ENCODE measurements at places on chromosomes 1 and 21.

DNA sequence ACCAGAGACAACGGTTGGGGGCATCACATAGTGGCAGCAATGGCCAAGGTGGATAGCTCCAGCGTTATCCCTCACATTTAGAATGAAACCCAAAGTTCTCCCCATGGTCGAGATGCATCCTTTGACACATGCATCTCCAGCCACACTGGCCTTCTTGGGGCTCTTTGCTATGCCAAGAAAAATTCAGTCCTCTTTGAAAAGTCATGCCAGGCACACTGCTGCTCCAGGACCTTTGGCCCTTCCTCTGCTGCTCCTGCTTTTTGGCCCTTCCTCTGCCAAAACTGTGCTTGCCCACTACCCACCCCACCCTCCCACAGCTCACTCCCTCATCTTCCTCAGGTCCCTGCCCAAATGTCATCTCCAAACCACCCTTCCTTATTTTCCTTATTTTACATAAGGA lies 106.4 kb downstream of the C1orf94 start:
- DNase-seq, result no peak

DNA sequence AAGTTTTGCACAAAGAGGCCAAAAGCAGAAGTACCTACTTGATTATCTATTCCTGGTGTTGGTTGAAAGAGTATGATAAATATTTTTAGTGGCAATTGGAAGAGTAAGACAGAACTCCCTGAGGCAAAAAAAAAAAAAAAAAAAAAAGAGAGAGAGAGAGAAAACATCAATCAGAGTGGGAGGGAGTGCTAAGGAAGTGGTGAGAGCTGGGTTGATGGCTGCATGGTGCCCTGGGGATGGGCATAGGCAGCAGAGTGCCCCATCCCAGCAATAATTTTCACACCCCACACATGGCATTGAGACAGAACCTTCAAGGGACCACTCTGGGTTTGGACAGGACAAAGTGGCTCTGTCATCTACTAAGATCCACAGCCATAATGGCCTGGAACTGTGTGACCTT lies 59.4 kb upstream of the FAM20B start:
- no peak for DNase-seq

- DNase-seq, result no peak
Observed at GRCh38 chr1:3021233-3021671, at the start of gene ACTRT2. Gene ACTRT2, plus strand, starts transcription at chr1:3021467. Its CDS starts 220 bp downstream, at chr1:3021687.

DNA sequence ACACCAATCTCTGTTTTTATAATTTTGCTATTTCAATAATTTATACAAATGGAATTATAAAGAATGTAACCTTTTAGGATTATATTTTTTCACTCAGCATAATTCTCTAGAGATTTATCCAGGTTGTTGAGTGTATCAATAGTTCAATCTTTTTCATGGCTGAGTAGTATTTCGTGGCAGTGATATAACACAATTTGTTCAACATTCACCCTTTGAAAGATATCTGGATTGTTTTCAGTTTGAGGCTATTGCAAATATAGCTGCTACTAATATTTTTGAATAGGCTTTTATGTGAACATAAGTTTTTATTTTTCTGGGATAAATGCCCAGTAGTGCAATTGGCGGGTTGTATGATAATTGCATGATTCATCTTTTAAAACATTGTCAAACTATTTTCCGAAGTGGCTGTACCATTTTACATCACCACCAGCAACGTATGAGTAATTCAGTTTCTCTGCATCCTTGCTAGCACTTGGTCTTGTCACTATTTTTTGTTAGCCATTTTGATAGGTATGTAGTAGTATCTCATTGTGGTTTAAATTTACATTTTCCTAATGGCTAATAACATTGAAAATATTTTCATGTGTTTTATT lies 55.6 kb upstream of the ABCD3 start:
- DNase-seq, result peak; percentile 4

DNA sequence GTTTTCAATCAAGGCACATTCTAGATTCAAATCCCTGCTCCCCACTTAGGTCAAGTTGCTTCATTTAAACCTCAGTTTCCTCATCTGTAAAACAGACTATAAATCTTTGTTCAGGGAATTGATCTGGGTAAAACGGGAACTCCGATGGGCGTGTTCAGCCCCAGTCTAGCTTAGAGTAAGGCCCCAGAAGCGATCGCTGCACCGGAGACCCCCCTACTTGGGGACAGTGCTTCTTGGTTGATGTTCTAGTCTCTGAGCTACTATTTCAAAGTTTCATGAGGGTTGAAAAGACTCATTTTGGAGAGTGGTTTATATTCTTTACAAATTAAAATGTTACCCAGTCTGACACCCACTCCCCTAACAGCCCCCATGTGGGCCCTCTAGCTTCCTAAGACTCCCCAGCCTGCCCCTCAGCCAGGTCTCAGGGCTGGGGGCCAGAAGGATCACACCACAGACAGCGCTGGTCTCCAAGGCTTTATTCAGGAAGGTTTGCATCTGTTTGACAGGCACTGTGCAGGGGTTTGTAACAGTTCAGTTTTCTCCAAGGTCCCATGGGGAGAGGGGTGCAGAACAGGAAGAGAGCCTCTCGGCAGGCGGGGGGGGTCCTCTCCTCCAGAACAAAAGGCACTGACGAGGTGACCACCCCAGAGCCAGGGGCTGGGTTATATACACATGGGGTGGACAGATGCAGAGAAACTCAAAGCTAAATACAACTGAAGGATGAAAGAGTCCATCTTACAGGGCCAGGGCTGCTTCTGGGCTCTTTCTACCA lies 82.9 kb downstream of the STUM start:
- no peak for DNase-seq

DNA sequence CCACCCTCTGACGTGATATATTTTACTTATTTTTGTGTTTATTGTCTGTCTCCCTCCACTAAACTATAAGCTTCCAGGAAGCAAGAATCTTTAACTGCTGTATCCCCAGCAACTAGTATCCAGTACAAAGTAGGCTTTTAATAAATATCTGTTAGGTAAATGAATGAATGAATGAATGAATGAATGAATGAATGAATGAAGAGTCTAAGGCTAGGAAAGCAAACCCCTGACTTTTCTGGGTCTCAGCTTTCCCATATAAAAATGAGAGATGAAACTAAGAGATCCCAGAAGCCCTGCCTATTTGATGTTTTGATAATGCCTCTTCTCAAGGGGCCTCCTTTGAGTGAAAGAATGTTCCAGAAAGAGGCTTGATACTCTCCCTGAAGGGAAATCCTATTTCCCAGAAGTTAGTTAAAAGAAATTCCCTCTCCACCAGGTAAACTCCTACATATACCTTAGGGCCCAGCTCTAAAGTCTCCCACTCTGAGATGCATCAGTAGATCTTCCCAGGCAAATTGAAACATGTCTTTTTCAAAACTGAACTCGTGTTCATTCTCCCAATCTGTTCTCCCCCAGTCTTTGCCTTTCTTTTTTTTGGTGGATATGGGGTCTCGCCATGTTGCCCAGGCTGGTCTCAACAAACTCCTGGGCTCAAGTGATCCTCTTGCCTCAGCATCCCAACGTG lies 7.8 kb downstream of the TTC39A start:
- DNase-seq, result no peak

- no peak for DNase-seq
Observed at GRCh38 chr1:237931581-237931980, 40.9 kb upstream of the ZP4 start.

- DNase-seq, result peak; percentile 82
Observed at GRCh38 chr1:59947047-59947938, 20.7 kb upstream of the CYP2J2 start.

DNA sequence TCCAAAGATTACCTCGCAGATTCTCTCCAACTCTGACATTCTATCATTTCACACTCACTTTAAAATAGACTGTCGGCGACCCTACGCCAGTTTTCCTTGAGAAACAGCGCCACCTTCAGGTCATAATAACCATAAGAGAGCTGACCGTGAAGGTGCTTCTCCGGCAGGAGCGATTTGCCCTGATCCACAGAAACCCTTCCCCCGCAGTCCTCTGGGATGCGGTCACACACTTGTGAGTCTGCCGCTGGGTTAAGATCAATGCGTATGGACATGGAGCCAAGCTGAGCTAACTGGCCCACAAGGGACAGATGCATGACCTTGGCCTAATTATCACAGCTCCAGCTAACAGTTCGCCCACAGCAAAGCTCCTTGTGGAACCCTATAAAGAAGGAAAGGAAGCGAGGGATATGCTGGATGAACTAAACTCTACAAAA lies 32.8 kb upstream of the IFNAR2 start:
- peak; percentile 74 for DNase-seq

- DNase-seq, result peak; percentile 89
Observed at GRCh38 chr1:221035662-221036153, 156.5 kb downstream of the HLX start.

Measured in GM23248 (cell line).